ENCODE measurements at places on chromosomes 16 and 17.

DNA sequence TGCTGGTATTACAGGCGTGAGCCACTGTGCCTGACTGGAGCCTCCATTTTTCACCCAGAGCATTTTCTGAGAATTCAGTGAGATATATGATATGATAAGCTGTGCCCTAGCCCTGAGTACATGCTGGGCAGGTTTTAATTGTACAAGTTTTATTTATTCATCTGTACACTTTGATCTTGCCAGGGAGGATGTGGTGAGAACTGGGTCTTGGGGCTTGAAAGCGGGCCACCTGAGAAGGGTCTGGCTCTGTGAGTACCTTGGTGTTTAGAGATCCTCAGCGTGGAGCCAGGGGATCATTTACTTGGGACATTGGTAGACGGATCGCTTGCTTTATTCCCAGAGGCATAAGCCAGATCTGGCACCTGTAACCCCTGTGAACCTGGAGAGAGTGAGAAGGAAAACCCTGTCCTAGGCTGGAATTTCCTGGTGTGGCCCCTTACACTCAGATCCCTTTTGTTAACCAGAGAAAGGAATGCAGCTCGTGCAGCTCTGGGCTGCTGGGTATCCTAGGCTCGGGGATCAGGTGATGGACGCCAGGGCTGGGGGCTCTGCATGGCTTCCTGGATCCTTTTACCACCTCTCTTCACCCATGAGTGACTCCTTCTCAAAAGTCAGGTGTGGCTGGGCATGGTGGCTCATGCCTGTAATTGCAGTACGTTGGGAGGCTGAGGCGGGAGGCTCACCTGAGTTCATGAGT lies 91.9 kb downstream of the ABCC1 start:
- DNase-seq: peak; percentile 66

DNA sequence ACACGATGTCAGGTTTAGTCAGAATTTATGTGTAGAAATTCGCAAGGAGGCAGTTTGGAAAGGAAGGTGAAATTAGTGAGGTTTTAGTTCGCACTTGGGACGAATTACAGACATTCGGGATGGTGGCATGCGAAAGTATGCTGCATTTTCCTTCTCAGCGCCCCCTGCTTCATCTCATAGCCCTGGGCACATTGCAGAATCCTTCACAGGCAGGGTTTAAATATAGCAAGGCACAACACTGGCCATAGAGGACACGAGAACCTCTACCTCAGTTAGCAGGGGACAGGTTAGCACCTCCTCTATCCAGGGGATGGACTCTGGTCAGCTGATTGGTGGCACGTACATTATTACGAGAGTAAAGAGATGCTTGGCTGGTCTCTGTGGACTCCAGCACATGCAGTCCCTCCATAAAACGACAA lies 47.5 kb downstream of the MAP2K6 start:
- no peak for DNase-seq

GRCh38 chr17:61387011-61387410 lies 12.6 kb upstream of the TBX2 start:
- no peak for DNase-seq

DNA sequence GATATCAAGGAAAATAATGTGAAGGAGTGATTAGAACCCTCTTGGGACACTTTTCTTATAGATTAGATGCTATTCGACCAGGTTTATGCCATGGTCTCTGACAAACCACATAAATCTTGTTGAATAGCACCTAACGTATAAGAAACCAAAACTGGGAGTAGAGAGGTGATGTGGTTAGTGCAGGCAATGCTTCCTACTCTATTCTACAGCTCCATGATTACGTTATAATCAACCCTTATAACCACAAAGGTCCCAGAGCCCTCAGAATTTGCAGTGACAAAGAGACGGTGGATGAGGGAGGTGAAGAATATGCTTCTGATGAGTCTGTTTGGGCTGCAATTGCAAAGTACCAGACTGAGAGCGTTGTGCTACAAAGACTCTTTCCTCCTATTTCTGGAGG lies 78.4 kb downstream of the ARHGAP44 start:
- no peak for DNase-seq

DNA sequence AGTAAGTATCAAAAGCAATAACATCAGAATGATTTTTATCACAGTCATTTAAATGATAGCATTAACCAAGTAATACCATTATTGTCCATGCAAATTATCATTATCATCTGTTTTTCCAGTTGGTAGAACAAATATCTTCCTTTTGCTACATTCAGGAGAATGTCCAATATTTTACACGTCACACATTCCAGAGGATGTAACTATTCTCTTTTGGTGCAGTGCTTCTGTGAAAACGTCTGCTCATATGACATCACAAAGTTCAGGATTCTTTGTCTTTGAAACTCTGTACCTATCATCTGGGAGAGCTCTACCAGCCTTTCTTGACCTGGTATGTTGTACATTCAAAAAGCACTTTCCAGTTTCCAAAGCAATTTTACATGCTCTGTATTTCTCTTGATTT lies 40.2 kb upstream of the PITPNM3 start:
- DNase-seq: no peak

DNA sequence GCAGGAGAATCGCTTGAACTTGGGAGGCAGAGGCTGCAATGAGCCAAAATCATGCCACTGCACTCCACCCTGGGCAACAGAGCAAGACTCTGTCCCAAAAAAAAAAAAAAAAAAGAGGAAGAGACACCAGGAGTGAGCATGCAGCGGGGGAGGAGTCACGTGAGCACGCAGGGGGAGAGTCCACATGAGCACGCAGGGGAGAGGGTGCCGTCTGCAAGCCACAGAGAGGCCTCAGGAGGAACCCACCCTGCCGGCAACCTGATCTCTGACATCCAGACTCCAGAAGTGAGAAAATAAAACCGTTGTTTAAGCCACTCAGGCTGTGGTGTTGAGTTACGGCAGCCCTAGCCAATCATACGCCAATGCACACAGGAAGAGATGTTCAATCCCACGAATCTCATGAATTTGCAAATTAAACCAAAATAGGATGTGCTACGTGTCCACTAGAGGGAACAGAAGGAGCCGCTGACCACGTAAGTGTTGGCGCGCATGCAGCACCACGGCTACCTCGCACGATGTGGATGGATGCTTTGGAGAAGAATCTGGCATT lies 42.2 kb downstream of the CCDC57 start:
- DNase-seq: no peak

- DNase-seq: no peak
Measured at GRCh38 chr16:21663889-21664647, at the start of gene OTOA. Gene OTOA (plus strand): TSS chr16:21663968. CDS start chr16:21678515, 14,547 bp downstream.

DNA sequence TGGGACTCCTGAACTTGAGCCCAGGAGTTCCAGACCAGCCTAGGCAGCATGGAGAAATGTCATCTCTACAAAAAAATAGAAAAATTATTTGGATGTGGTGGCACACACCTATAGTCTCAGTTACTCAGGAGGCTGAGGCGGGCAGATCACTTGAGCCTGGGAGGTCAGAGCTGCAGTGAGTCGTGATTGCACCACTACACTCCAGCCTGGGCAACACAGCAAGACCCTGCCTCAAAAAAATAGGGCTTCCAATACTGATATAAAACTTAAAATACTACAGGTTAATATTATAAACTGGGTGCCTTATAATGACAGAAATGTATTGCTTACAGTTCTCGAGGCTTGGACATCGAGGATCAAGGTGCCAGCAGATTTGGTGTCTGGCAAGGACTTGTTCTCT lies 10.6 kb downstream of the CES2 start:
- DNase-seq: no peak

DNA sequence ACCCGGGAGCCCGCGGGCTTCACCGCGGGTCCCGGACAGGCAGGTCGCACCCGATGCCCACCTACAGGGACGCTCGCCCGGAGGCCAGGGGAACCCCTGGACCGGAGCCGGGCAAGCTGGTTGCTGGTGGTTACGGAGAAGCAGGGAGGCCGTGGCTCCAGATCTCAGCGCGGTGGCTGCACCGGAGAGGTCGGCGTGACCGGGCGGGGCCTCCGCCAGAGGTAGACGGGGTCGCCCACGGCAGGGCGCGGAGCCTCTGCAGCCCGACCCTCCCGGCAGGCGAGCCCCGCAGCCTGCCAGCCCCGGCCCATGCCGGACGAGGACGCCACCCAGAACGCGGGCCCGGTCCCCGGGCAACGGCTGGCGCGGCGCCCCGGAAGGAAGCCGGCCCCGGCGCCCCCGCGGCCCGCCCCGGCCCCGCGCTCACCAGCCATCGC lies 341 bp downstream of the PCYT2 start:
- no peak for DNase-seq

DNA sequence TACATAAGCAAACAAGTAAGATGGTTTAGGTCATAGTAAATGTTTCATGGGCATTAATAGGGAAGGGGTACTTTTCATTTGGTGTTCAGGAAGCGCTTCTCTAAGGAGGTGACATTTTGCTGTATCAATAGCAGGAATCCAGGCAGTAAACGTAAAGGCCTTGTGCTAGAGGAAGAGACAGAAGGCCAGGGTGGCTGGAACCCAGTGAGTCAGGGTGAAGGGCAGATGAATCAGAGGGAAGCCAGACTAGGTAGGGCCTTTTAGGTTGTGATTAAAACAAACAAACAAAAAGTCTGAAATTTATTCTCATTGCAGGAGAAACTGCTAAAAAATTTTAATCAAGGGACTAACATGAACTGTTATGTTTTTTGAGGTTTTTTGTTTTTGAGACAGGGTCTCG lies 6.5 kb downstream of the BMERB1 start:
- no peak for DNase-seq

GRCh38 chr17:36086791-36087190 lies 3.2 kb downstream of the CCL3 start:
- no peak for DNase-seq

GRCh38 chr16:4390266-4391260 lies 18.9 kb downstream of the VASN start:
- DNase-seq: no peak

DNA sequence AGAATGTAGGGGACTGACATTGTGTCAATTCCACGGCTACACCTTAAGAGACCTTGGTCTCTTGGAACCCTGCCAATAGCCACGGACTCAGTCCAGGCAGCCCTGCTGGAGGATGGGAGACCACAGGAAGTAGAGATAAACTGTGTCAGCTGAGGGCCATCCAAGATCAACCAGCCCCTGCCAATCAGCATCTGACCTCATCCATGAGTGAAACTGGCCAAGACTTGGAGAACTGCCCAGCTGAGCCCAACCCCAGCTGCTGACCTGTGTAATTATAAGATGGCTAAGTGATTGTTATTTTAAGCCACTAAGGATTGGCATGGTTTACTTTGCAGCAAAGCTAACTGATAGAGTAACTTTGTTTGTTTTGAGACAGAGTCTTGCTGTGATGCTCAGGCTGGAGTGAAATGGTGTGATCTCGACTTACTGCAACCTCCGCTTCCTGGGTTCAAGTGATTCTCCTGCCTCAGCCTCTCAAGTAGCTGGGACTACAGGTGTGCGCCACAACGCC lies 13.3 kb upstream of the YWHAE start:
- DNase-seq: no peak

DNA sequence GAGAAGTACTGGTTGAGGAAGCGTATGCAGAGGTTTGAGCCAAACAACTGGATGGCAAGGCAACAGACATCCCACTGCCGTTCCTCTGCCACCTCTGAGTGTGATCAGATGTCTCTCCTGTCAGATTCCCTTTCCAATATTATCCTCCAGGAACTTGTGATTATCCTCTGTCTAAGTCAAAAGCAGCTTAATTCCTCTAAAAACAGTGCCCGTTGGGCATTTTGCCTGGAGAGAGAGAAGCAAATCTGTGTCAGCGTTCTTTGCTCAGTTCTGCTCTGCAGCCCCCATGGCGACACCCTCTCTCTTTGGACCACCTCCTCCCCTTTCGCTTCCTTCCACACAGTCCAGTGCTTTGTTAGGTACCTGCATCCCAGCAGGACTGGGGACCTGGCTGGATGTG lies 56.1 kb upstream of the TBX2 start:
- DNase-seq: no peak

DNA sequence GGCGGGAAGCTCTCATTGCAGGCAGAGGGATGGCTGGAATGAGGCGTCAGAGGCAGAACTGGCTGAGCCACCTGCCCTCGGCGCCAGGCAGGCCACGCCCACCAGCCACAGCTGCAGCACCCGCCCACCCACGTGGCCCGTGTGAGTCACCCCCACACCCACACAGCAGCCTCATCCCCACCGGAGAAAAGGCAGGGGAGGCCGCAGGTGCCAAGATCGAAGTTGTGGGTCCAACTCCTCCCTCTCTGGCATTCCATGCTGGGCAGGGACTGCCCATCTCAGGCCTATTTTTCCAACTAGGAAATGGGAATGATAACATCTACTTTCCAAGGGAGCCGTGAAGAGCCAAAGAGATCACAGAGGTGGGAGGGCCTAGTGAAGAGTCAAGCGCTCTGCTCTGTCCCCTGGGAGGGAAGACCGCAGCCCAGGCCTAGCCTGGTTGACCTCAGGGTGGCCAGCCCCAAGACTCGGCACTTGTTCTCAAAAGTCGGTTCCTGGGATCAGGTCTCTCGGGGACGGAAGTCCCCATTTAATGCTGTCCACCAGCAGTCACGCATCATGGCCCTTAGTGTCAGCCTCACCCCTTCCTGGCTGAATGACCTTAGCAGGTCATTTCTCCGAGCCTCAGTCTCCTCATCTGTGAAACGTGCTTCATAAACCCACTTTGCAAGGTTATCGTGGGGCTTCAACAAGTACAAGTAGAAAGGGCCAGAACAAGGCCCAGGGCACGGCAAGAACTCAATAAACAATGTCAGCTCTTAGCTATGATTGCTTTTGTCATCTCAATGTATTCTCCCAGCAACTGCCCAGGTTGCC lies at the start of gene TRPV3:
TSS of gene TRPV3 (minus strand) at position 45 of the 816 bp plus-strand sequence. CDS start 2,962 bp downstream, outside the sequence.
- DNase-seq: no peak
